Putamen (tissue), 1 donor: ENCODE measurements at places on chromosomes 3 and 15.

- DNase-seq, result no peak
These were observed 180.5 kb downstream of the USP13 start for GRCh38 chr3:179833294-179833693.

- DNase-seq, result no peak
These were observed 123.2 kb downstream of the GOLIM4 start for GRCh38 chr3:167972502-167972901.

GRCh38 chr3:88807491-88808105, 299.8 kb upstream of the EPHA3 start:
- DNase-seq, result no peak

GRCh38 chr15:67143646-67144045, 78.2 kb downstream of the SMAD3 start:
- no peak for DNase-seq

GRCh38 chr3:133506215-133506901, 67.1 kb upstream of the CDV3 start:
- peak; percentile 30 for DNase-seq

DNA sequence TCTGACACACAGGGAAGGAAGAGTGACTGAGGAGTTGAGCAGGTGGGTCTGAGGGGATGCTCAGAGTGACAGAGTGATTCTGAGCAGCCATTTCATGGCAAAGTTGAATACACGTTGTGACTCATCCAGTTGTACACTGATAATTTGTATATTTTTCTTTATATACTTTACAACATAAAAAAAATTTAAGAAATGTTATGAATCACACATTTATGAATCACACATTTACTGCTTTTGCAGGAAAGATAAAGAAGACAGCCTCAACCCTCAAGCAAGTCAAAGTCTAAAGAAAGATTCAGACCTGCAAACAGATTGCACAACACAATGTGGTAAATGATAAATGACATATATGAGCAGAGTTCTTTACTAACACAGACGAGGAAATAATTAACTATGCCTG, 21.0 kb upstream of the CHMP2B start:
- no peak for DNase-seq

- DNase-seq, result no peak
These were observed 265.2 kb upstream of the TLE3 start for GRCh38 chr15:70362886-70363285.

GRCh38 chr3:173957646-173958045, 560.1 kb downstream of the NLGN1 start:
- no peak for DNase-seq

DNA sequence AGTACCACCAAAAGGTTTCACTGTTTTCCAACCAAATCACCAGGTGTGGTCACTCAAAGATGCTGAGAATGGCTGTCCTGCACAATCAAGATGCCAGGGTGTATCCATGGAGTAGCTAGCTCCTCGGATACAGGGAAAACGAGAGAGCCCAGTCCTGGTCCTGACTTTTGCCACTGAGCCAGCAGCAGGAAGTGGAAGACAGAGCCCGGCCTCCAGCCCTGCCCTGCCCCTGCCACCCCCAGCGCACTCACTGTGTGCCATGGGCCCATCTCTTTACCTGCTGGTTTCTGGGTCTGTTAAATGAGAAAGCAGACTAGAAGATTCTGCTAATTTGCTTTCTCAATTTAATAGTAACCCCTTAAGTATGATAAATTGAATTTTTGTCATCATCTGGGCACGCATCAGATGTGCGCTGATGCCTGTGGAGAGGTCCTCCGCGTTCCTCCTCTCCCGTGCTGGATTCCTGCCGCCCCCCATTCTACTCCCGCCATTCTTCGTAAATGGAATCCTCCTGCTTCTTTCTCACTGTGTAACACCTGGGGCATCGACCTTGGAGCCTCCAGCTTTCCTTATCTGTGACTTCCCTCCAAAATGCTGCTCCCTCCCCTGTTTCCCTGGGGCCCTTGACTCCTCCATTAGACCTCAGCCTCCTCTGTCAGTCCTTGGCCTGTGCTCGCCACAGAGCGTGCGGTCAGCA, 18.0 kb downstream of the TNFAIP8L3 start:
- no peak for DNase-seq

GRCh38 chr3:128372707-128373533, 93.8 kb downstream of the DNAJB8 start:
- no peak for DNase-seq

GRCh38 chr15:31367730-31368344, 41.2 kb downstream of the KLF13 start:
- DNase-seq, result no peak

DNA sequence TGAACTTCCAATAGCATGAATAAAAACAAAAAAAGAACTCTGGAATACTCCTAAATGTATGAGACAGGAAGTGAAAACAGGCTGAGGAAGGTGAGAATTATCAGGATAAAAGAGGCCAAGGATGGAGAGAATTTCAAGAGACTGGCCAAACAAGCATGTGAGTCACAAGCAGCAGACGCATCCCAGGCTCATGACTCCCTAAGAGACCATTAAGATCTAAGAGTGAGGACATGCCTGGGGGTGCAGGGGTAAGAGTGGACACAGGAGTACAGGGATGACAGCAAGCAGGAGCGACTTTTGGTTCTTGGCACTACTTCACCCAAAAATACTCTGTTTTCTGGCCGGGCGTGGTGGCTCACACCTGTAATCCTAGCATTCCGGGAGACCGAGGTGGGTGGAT, 7.1 kb downstream of the SCAMP2 start:
- DNase-seq, result no peak

DNA sequence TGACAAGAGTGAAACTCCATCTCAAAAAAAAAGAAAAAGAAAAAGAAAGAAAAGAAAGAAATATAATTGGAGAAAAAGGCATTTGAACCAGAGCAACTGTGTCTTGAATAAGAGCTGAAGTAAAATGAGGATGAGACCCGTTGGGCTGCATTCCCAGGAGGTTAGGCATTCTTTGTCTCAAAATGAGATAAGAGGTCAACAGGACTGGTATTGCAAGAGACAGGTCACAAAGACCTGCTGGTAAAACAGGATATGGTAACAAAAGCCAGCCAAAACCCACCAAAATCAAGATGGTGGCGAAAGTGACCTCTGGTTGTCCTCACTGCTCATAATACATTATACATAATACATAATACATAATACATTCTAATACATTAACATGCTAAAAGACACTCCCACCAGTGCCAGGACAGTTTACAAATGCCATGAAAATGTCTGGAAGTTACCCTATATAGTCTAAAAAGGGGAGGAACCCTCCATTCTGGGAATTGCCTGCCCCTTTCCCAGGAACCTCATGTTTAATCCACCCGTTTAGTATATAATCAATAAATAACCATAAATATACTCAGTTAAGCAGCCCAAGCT, 8.6 kb upstream of the TIPIN start:
- no peak for DNase-seq

DNA sequence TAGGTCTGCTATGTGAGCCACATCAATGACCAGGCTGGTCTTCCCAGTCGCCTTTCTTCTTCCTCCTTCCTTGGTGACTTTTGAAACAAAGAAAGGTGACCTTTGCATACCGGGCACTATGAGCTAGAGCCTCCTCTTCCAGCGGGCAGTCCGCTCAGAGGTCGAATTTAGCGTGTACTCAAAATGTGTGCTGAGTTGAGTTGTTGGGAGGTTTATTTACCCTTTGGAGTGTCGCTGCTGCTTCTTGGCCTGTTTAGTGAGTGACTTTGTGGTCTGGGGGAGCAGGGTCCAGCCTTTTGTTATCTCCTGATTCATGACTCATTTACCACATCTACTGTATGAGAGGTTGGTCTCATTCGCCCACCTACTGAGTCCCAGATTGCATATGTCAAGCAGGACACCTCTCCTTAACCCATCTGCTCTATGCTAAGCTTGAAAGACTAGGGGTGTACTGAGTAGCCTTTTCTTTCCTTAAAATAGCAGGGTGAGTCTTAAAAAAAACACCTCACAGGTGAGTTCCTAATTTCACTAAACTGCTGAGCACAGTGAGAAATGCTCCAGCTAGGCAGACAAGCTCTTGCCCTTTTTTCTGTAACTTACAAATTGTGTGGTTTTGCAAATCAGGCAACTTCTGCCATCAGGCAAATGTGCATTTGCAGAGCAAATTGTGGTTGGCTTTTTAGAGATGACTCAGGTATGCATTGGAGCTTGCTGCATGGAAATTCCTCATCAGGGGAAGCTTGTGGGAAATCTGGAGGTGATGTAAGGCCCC, 3.2 kb upstream of the SIAH2 start:
- no peak for DNase-seq

- no peak for DNase-seq
These were observed 192.2 kb upstream of the TPM1 start for GRCh38 chr15:62850318-62850717.

- no peak for DNase-seq
These were observed 338.5 kb upstream of the KCNH8 start for GRCh38 chr3:18809640-18810305.

- DNase-seq, result no peak
These were observed 47.4 kb upstream of the OSTN start for GRCh38 chr3:191151653-191152052.

- DNase-seq, result no peak
These were observed 39.0 kb downstream of the RGMA start for GRCh38 chr15:93049914-93050578.

- DNase-seq, result no peak
These were observed 108.8 kb upstream of the UMPS start for GRCh38 chr3:124621498-124621897.

- no peak for DNase-seq
These were observed 5.4 kb downstream of the TARS3 start for GRCh38 chr15:101718896-101719295.

GRCh38 chr3:194176274-194176991, 40.5 kb downstream of the HES1 start:
- DNase-seq, result no peak

DNA sequence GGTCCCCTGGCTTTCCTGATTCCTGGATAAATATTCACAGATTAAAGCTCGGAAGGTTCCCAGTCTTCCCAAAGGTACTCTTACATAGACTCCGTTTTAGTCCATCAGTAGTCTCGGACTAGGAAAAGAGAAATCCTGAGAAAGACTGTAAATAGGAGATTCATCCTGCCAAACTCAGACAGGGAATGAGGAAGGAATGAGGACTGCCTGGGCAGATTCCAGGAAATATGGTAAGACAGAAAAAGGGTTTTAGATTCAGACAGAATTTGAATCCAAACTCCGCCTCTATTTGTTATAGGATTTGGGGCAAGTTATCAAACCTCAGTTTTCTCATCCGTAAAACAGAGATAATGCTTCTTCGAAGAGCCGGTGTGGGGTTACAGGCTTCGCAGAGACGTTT, 77.8 kb upstream of the VGLL4 start:
- DNase-seq, result no peak

GRCh38 chr3:70729845-70730244, 417.4 kb upstream of the MDFIC2 start:
- DNase-seq, result no peak

- no peak for DNase-seq
These were observed 9.4 kb downstream of the FAM174B start for GRCh38 chr15:92646216-92646615.

DNA sequence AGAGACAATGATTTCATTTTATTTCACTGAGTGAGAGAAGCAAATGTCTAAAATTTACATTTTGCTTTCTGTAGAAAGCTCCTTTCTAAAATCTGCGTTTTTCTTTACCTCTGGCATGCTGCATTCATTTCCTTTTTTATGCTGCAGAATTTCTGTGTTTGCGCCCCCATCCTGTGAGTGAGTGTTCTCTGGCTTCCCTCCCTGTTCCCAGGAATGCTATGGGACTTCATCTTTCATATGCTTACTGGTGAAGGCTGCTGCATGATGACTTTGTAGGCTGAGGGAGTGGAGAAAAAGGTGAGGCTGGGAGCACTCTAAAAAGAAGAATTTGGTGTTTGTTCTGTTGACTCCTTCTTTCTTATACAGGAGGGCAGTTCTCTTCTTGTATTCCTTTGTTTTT, 7.7 kb upstream of the TMC3 start:
- no peak for DNase-seq

DNA sequence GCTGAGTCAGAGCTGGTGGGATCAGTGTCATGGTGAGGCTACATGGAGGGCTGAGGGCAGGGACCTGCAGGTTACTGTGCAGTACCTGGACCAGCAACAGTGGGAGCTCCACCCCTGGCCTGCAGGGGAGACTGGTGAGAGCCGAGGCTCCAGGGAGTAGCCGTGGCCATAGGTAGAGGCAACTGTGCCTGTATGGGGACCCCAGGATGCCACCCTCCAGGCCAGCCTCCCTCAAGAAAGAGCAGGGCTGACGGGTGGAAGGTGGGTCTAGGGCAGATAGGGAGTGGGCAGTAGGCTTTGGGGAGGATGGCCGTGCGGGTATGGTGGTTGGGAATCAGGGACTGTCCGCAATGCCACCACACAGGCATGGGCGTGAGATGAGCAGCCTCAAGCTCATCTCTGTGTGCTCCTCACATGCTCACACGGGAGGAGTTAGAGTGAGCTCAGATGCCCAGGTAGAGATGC, 35.5 kb downstream of the FBLN2 start:
- no peak for DNase-seq

- no peak for DNase-seq
These were observed 29.7 kb upstream of the NR2F2 start for GRCh38 chr15:96300836-96301235.

- no peak for DNase-seq
These were observed 24.7 kb downstream of the CIP2A start for GRCh38 chr3:108564564-108564963.

DNA sequence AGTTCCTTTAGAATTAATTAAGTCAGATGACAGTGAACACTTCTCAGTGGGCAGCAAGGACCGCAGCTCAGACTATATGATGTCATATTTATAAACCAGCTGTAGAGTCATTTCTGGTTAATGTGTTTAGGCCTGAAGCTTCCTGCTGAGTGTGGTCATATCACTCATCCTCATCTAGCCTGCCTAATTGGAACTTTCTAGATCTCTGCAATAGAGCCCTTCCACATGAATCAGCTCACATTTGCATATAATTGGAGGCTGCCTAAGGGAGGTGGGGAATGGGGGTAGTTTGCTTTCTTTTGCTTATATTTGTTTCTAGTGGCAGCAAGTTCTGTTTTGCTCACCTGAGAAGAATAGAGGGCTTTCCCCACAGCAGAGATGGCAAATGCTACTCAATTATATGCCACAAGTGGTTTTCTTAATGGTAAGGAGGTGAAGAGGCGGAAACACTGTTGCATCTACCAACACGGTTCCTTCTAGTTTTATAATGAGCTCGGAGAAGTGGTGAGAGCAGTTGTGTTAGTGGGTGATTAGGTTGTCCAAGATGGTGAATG, 148.1 kb downstream of the KLHL25 start:
- DNase-seq, result no peak

DNA sequence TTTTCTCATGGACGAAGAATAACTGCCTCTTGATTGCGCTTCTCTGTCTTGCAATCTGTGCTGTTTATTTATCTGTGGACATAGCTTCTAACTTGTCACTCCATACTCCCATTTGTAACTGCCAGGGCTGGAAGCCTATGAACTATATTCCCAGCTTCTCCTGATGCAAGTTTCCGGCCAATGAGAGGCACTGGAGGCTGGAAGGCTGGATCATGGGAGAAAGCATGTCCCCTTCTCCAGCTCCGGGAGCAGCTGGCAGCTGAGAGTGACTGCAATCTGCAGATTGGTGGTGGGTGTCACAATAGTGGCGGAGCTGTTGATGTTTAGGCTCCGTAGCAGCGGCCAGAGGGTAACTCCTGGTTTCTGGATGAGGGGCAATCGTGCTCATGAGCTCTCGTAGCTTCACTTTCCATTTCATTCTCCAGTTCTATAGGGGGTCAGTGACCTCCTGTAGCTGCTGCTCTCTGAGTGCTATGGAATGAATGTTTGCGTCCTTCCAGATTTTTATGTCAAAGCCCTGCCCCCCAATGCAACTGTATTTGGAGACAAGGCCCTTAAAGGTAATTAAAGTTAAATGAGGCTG, 35.7 kb upstream of the PCSK6 start:
- DNase-seq, result no peak

- no peak for DNase-seq
These were observed 1.8 kb upstream of the ZNF385D start for GRCh38 chr3:21752749-21753347.

GRCh38 chr15:40282869-40283614, at the start of gene ANKRD63:
Gene ANKRD63 (minus strand): TSS chr15:40283064. CDS start chr15:40282586, 478 bp downstream.
- no peak for DNase-seq
